Memory B cell (primary cell): ENCODE measurements at places on chromosomes 6 and 20.

- no peak for DNase-seq
These were observed 318.4 kb upstream of the MOCS1 start for GRCh38 chr6:40252531-40253258.

DNA sequence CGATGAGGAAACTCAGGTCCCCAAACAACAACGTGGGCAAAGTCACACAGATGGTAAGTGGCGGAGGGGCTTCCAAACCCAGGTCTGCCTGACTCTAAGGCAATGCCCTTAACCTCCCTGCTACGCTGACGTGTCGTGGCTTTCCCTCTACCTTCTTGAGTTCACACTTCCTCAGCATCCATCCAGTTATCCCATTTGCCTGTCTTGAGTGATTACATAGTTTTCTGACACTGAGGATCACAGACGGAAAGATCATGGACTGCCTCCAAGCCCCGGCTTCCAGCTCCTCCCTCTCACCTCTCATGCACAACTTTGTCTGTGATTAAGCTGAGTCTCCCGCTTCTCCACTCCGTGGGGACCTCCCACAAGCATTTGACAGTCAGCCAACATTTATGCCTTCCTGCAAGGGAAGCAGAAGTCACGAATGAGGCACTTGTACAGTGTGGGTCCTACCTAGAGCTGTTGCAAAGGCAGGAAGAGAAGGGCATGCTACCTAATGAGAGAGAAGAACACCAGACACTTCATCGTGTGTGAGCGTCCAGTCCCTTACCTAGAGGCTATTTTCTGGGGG lies 33.8 kb downstream of the TBC1D7 start:
- DNase-seq = no peak

DNA sequence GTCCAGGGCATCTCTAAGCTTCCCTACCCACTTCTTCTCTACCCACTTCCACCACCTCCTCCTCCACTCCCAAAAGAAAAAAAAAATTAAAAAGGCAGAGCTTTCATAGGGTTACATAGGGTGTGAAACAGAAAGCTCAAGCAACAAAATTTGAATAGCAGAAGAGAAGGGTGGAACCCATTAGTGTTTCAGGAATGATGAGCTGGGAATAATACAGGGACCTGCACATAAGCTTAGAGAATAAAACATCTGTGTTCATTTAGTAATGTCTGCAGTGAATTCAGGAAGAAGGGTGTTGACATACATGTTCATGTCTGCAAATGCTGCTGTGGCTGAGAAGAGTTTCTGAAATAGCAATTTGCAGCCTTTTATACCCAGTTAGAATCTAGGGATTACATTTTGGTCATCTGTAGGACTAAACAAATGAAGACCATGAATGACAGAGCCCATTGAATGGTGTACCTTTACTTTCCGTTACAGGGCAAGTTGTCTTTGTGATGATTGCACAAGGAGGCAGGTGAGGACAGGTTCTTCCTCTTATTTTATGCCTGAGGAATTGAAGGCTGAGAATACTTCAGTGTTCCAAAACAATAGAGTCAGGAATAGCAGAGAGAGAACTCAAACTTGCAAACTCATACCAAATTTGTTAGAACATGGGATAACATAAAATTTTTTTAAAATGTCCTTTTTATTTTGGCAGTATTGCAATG lies 975.1 kb downstream of the TFAP2A start:
- no peak for DNase-seq

DNA sequence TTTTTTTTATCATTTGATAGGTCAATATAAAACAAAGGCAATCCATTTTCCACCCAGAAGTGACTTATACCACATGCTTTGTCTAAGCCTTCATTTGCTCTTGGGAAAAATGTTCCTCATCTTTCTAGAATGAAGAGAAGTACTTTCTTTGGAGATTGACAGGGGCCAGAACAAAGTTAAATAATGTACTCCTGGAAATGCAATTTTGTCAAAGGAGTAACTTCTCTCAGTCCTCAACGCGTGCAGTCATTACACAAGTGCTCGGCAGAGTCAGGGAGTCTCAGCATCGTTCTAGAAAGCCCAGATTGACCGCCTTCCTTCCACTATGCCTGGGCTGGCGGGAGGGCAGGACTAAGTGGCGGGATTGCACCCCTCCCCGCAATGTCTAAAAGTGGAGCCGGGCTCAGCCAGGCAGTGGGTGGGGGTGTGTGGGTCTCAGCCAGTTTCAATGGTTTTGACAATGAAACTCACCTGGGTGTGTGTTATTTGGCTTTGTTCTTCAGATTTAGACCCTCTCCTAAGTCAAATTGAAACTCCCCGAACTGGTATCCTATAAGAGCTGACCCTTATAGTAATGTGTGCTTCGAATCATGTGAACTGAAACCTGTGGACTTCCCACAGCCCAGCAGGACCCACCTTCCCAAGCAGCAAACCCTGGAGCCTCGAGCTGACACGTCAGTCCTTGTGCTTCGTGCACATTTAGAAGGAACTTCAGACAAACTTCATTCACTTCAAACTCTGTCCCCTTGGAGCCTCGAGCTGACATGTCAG lies 63.2 kb upstream of the DUSP22 start:
- no peak for DNase-seq

GRCh38 chr6:80457439-80457933 lies 351.0 kb downstream of the BCKDHB start:
- DNase-seq = no peak

GRCh38 chr6:12621754-12622153 lies 94.8 kb upstream of the PHACTR1 start:
- DNase-seq = no peak

GRCh38 chr6:36493859-36494258 lies 51.1 kb downstream of the KCTD20 start:
- DNase-seq = no peak

GRCh38 chr20:63627751-63628245 lies 897 bp upstream of the GMEB2 start:
- DNase-seq = no peak

- DNase-seq = no peak
These were observed 68.1 kb downstream of the TRERF1 start for GRCh38 chr6:42383421-42384205.

DNA sequence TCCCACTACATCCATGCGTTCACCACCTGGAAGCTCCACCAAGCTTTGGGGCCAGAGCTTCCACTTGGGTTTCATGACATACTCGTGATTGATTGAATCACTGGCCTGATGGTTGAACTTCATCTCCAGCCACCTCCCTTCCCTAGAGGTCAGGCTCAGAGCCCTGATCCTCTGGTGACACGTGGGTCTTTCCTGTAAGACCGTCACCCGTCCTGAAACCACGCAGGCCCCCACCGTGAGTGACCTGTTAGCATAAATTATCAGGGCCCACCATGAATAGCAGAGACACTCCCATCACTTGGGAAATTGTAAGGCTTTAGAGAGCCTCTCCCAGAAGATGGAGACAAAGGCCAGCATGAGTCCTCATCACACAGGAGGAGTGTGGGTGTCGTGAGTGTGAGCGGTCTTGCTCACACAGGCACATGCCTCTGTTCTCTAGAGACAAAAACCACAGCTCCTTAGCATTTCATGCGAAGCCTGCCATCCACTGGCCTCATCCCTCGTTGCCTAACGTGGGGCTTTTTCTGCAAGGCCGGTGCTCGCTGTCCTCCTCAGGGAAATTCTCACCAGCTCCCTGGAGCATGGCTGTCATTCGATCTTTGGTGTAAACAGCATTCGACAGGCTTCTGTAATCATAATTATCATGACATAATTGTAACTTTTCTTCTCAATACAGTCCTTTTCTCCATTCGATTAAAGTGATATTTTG lies 65.1 kb upstream of the DUSP22 start:
- peak; percentile 15 for DNase-seq

GRCh38 chr6:145532361-145532760 lies 203.0 kb downstream of the EPM2A start:
- DNase-seq = no peak

DNA sequence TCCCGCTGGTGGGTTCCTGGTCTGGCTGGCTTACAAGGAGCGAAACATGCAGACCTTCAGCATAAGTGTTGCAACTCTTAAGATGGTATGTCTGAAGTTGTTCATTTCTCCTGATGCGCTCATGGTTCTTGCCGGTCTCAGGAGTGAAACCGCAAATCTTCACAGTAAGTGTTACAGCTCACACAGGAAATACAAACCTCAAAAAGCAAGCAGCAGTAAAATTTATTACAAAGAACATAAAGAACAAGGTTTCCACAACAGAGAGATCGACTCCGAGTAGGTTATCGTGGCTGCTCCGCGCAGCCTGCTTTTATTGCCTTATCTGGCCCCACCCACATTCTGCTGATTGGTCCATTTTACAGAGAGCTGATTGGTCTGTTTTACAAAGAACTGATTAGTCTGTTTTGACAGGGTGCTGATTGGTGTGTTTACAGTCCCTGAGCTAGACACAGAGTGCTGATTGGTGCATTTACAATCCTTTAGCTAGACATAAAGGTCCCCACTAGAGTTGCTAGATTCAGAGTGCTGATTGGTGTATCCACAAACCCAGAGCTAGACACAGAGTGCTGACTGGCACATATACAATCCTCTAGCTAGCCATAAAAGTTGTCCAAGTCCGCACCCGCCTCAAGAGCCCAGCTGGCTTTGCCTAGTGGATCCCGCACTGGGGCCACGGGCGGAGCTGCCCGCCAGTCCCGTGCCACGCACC lies 39.2 kb downstream of the TRIM27 start:
- DNase-seq = no peak
